ENCODE measurements at places on chromosomes 3 and 15. TPM values are rescaled to one million over a fixed set of nuclear protein-coding genes. Genes with fewer than 3 reads are reported as not detected.

SKOR1 gene
- 1.7 TPM for total RNA-seq

SPTSSB gene
- under 0.01 TPM for total RNA-seq

ARRDC4 gene
- 29.9 TPM for total RNA-seq

PRRT3 gene
- 1.2 TPM for total RNA-seq

IQSEC1 gene
- 61.4 TPM for total RNA-seq

WNT7A gene
- not detected for total RNA-seq

- peak; percentile 33 for DNase-seq
Measured at GRCh38 chr3:120506828-120507774, 56.3 kb upstream of the FSTL1 start.

DNA sequence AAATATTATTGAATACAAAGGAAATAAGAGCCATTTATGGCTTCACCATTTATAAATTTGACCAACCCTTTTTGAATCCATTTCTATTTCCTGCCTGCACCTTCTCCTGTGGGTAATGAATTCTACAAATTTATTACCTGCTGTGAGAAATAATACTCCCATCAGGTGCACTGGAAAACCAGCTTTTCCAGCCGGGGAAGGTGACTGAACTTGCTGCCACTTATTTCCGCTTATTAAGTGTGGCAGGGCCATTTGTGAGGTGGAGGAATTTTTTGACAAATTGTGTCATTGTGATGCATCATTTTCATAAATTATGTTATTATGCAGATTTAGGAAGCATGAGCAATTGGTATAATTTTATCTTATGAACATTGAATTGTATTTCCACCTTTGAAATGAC is 151.1 kb downstream of the SQOR start:
- DNase-seq, result no peak

DNA sequence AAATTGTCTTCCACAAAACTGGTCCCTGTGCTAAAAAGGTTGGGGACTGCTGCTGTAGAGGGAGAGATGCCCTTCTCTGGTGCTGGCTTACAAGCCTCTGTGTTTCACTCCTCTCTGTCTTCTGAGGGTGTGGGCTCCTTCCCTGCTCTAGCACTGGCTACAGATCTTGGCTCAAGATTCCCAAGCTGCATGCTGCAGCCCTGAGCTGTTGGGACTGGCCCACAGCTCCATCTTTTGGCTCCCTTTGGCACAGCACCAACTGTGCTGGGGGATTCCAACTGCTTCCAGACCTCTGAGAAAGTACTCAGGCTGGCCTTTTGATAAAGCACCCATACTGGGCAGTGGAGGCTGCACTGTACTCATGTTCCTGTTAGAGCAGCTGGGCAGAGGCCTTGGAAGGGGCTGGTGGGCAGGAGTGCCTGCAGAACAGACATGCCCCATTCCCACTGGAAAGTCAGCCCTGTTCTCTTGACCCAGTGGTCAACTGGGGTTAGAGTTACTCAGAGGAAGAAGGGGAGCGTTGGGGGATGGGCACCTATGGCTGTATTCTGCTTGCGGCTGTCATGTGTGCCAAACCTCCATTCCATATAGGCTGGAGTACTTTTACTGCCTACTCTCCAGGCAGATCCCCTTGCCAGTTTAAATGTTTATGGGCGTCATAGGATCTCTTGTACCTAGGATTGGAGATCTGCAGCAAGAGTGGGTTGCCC is 55.7 kb downstream of the GALK2 start:
- DNase-seq, result no peak

- no peak for DNase-seq
Measured at GRCh38 chr15:69692342-69692741, 239.7 kb downstream of the RPLP1 start.

DNA sequence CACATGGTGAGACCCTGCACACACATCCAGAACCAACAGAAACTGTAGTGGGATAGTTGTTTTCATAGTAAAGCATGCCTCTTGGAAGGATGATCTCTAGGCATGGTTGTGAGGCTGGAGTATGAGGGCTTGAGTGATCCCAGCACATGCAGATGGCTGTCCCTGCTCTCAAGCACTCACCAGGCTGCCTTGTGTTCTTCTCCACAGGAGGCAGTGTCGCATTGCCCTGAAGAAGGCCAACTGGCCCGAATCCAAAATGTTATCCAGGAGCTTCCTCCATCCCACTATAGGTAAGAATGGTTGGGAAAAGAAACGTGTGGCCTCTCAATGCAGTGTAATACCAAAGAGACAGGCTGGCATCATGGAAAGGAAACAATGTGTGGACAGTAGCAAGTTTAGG is 82.7 kb downstream of the TMEM39A start:
- DNase-seq, result no peak

DNA sequence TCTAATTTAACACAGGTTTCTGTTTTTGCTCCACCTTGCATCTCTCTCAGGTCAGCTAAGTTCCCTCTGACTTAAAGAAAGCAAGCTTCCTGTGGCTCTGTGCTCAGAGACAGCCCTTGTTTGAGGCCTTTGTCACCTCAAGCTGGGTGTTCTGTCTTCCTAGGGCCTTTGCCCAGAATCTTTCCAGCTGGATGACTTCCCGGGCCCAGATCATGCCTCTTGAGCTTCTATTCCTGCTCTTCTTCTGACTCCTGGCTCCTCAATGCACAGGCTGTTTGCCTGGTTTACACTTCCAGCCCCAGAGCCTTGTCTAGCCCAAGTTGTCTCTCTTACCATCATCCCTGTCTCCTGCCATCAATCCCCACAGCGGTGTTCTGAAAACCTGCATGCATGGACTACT is 300.6 kb downstream of the VPS13C start:
- no peak for DNase-seq

- DNase-seq, result no peak
Measured at GRCh38 chr15:33083232-33084081, 111.1 kb downstream of the FMN1 start.

- no peak for DNase-seq
Measured at GRCh38 chr15:78454992-78455391, 17.0 kb downstream of the IREB2 start.

DNA sequence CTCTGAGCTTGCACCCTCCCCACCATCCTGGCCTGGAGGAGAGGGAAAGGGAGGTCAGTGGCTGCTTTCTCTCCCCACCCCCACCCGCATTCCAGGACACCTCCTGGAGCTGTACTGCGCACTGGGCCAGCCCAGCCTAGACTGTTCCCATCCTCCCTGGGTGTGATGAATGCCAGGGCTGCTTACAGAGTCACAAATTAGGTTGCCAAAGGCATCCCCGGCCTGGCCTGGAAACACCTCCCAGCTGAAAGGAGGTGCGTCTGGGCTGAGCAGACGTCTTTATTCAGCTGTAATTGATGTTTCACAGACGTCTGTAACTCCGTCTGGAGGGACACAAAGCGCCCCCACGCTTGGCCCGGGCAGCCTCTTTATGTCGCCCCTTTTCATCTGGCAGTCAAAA is 47.6 kb downstream of the RHCG start:
- DNase-seq, result no peak

DNA sequence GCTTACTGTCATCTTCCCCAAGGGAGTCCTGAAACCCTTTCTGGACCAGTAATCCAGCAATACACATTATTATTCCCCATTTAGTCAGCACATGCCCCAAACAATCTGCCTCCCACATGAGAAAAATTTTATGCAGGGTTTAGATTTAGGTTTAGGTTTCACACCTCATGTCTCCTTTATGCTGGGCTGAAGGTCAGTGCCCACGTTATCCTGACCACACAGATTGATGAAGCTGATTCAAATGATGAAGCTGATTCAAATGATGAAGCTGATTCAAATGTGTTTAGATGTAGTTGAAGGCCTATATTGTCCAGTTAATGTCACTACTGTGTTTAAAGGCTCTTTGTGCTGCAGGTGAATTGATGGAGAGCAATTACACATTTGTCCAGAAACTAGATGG is 18.1 kb upstream of the ZBED2 start:
- DNase-seq, result no peak

DNA sequence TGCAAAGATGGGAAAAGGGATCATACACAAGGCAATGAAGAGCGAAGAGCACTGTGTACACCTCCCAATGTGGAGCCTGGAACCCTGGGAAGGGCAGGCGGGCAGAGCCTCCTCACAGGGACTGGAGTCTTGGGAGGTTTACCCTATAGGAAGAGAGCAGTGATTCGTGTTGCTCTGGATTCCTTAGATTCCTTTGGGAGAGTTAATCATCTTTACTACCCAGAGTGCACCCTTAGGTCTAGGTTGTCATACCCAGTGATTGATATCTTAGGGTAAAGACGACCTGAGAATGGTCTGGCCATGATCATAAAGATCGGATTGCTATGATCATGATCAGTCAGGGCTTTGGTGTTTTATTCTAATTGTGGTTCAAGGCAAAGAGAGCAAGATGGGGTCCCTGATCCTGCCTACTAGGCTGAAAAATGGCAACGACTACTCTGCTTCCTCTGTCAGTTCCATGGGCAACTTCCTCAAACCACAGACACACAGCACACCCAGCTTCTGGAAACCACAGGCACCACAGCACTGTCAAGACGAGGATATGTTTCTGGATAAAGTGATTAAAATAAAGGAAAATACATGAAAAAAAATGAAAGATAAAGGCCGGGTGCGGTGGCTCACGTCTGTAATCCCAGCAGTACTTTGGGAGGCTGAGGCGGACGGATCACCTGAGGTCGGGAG is 20.4 kb upstream of the MAP6D1 start:
- no peak for DNase-seq

GRCh38 chr15:67021455-67021854 is 43.9 kb upstream of the SMAD3 start:
- DNase-seq, result no peak

GRCh38 chr3:9615003-9615628 is 34.2 kb upstream of the MTMR14 start:
- DNase-seq, result no peak

DNA sequence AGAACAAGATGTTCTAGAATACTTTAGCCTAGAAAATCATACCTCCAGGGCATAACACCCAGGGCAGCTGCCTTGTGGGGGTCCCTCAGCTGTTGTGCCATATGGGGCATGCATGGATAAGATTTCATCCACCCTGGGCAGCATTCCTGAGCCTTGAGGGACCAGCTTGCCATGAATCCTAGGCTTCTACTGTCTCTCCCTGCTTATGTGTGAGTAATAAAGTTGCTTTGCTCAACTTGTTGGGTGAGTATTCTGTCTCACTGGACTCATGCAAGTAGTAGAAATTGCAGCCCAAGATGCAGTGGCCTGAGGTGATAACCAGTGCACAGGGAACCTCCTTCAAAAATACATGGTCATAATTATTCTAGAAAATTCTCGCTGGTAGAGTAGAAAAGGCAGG is 52.1 kb upstream of the EPHB1 start:
- DNase-seq, result no peak

- DNase-seq, result no peak
Measured at GRCh38 chr15:88091444-88092016, 165.0 kb downstream of the NTRK3 start.

DNA sequence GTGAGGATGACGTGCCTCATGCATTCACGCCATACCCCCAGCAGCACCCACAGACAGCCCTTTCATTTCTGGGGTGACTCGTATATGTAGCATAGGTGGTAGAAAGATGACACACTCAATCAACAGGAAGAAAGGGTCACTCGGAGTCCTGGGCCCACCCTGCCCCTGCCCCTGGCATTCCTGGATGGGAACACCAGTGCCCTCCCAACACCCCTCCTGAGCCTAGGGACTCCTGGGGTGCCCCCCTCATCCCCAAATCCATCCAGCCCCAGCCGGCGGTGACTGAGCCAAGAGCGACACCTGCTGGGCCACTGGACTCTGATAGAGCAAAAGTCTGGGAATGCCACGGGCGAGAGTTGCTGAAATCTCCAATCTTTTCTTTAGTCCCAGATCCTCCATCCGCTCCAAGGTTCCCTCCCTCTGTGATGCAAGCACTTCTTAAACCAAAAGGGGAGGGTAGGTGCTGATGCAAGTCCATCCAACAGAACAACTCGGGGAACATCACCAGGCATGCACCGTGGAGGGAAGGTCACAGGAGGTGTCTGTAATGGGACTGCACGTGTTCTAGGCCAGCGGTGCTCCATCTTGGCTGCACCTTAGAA is 31.1 kb downstream of the ACAN start:
- DNase-seq, result peak; percentile 47

DNA sequence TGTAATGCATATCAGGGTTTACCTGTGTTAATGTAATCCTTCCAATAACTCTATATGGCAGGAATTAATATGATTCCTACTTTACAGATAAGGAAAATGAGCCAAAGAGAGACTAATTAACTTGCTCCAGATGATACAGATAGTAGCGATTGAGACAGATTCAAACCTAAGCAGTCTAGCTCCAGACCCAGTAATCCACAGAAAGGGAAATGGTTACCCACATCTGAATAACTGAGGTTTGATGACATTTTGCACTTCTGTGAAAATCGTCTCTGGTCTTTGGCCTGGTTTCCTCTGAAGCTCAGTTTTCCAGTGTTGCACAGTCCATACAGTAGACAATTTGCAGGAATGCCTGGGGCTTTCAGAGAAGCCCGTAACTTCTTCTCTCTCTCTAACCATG is 177.1 kb upstream of the UMPS start:
- DNase-seq, result no peak

GRCh38 chr15:97993310-97993738 is 32.8 kb downstream of the ARRDC4 start:
- no peak for DNase-seq

DNA sequence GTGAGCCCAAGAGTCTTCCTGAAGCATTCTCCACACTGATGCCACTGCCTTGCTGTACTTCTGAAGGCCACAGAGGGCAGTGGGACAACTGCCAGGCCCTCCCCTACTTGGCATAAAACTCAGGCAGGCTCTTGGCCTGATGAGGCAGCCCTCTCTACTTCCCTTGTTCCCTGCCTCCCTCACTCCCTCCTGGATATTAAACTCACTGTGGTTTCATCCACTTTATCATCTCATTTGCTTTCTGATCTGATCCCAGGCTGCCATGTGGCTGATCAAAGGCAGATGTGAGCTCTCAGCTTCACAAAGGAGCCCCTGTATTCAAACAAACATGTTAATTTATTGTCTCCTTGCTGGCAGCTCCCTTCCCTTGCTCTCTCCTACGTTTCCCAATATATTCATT is 533.5 kb downstream of the IGSF11 start:
- peak; percentile 17 for DNase-seq

DNA sequence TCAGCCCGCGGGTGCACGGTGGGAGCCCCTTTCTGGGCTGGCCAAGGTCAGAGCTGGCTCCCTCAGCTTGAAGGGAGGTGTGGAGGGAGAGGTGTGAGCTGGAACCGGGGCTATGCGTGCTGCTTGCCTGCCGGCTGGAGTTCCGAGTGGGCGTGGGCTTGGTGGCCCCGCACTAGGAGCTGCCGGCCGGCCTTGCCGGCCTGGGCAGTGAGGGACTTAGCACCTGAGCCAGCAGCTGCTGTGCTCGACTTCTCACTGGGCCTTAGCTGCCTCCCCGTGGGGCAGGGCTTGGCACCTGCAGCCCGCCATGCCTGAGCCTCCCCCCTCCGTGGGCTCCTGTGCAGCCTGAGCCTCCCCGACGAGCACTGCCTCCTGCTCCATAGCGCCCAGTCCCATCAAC is 36.0 kb downstream of the TRH start:
- no peak for DNase-seq
